ENCODE measurements at places on chromosomes 13 and 19.
A peak's percentile ranks its signal among the peaks of the same experiment; 100 is the strongest.

DNA sequence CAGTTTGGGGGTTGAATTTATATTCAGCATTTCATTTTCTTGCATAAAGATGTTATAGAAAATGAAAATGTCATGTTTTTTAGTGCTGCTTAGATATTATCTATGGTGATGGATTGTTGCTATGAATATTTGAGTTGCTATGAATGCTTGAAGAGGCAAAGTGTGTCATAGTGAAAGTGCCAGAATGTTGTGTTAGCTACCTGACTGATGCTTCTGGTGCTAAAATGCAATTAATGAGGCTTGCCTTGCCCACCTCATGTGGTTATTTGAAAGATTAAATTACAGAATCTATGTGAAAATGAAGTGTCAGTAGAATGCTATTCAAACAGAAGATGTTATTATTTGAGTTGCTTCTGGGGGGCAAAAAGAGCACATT is 62.7 kb upstream of the MYCBP2 start:
- DNase-seq, result no peak

DNA sequence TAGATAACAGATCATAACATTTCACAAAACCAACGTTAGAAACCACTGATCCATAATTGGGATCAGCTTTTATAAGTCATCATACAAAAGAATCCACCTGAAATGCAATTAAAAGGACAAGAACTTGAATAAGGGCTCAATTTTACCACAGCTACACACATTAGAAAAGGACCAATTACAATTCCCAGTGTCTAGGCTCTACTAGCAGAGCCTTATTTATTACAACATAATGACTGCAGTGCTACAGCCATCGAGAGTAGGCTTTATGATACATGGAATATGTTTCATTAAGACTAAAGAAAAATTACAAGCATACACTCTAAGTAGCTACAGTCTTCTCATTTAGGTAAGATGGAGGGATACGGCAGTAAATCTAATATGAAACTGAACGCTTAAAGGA is 2.9 kb downstream of the RBM26 start:
- DNase-seq, result no peak

DNA sequence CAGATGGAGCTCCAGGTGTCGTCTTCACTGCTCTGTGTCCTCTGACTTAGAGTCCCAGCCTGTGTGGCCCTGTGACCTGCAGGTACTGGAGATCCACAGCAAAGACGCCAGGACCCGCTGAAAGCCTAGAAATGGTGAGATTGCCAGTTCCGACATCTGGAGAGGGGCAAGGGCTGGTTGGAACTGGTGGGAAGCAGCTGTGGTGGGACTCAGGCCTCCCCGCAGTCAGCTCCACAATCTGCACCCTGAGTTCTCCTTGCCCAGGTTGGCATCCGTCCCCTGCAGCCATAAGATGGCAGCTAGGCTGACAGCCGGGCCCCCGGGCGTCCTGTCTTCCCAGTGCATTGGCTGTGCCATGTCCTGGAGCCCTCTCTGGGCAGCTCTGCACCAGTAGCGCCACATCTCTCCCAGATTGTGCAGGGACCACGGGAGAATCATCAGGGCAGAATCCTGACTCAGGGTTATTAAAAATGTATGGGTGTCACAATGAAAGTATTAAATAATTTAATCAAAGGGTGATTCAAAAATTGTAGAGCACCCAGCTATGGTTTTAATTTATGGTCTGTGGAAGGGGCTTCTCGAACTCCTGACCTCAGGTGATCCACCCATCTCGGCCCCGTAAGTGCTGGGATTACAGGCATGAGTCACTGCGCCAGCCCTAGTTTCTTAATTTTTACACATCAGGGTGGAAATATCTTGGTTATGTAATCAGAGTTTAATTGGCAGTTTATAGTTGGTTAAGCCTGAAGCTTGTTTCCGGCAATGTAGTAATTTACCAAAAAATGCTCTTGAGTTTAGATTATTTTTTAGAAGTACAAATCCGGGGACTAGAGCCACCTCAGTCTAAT is 32.2 kb upstream of the ZNF681 start:
- no peak for DNase-seq

DNA sequence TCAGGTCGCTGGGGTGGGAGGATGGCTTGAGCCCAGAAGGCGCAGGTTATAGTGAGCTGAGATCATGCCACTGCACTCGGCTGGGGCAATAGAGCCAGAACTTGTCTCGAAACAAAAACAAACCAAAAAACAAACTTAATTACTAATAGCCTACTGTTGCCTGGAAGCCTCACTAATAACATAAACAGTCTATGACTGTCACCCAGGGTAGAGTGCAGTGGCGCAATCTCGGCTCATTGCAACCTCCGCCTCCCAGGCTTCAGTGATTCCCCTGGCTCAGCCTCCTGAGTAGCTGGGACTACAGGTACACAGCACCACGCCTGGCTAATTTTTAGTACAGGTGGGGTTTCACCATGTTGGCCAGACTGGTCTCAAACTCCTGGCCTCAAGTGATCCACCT is 18.0 kb downstream of the CATSPERD start:
- DNase-seq, result no peak

DNA sequence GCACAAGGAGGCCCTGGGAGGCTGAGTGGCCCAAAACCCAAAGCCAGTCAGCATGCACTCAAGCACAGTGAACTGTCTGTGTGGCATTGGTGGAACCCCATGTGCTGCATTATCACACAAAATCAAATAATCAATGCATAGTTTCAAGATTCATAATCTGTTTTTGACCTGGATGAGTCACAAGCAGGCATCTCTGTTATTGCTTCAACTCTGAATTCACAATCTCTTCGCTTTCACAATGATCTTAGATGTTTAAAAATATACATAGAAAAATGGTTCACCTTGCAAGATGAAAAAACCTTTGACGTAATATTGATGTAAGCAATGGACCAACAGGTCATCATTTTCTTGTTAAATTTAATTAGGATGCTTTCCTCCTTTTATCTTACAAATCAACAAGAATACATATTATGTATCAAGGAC is 455.4 kb downstream of the IRS2 start:
- no peak for DNase-seq

GRCh38 chr13:41018602-41018948 is 541 bp downstream of the ELF1 start:
- DNase-seq, result no peak

DNA sequence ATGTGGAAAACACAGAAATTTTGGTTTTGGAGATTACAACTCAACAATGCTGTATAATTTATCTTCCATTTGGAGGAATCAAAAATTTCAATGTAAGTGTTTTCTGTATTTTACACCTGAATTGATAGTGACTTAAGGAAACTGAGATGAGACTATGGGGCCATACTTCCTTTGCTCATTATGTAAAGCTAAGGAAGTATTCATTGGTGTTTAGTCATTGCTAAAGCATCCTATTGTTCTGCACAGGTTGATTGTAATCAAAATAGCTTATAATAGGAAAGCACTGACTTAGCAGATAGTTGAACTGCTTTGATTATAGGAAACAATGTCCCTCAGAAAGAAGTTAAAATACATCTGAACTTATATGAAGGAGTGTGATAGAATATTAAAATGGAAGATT is 244.4 kb upstream of the SLITRK5 start:
- DNase-seq, result no peak

- DNase-seq, result peak; percentile 10
Measured at GRCh38 chr19:1651568-1652291, 685 bp downstream of the TCF3 start.

GRCh38 chr19:10699650-10700335 is 1.4 kb upstream of the QTRT1 start:
- no peak for DNase-seq

- DNase-seq, result no peak
Measured at GRCh38 chr19:55647732-55648584, at the start of gene CCDC106. Gene CCDC106 (plus strand): TSS chr19:55648212. CDS start chr19:55649047, 835 bp downstream.

GRCh38 chr13:97810152-97810551 is 143.3 kb upstream of the IPO5 start:
- DNase-seq, result no peak

GRCh38 chr19:38385804-38386257 is 2.0 kb downstream of the GGN start:
- DNase-seq, result no peak

- DNase-seq, result peak; percentile 51
Measured at GRCh38 chr13:32881074-32881776, 135.0 kb upstream of the KL start.

GRCh38 chr19:3151563-3152418 is 16.0 kb downstream of the GNA15 start:
- no peak for DNase-seq

DNA sequence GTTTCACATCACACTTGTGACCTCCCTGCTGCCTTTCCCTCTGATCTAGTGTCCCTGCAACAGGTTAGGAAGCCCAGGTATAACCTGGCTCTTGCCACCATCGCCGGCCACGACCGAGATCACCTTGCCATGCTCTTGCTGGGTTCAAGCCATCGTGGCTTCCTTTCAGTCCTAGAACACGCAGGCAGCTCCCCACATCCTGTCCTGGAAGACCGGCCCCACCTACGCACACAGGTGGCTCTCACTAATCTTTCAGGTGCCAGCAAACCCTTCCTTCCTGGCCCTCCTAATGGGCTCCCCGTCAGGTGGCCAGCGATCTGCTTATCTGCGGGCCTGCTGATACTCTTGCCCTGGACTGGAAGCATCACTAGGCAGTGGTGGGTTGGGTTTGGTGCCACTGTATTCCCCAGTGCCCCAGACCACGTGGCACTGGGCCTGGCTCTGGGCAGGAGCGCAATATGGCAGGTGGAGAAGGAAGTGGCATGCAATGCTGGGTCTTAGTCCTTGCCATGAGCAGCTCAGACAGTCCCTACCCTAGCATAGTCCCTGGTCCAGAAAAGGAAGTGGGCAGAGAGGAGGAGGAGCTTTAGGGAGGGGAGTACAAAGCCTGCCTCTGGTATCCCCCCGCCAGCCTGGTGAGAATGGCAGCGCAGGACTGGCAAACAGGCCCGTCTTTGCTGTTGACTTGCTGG is 11.8 kb downstream of the PPP1R37 start:
- no peak for DNase-seq

GRCh38 chr13:113971471-113972231 is 2.2 kb downstream of the C13orf46 start:
- no peak for DNase-seq

- no peak for DNase-seq
Measured at GRCh38 chr13:40146611-40147117, 491.2 kb downstream of the COG6 start.

- DNase-seq, result no peak
Measured at GRCh38 chr13:73580513-73581267, 521.9 kb downstream of the KLF5 start.

DNA sequence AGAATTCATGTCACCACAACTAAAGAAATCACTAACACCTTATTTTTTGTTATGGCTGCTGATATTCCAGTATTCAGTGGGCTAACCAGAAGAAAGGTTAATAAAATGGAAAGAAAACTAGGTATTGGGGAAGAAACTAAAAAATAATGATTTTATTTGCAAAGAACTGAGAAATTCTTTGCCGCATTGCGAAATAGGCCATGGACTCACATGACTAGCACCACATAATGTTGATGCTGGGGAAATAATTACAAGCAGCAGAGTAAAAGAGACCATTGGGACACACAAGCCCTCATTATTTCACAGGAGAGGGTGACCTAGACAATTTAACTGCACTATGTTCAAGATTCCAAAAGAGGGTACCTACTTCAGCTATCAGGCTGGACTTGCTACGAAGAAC is 1411.5 kb downstream of the SLITRK5 start:
- DNase-seq, result no peak

- no peak for DNase-seq
Measured at GRCh38 chr13:57588639-57589038, 42.9 kb upstream of the PCDH17 start.

- no peak for DNase-seq
Measured at GRCh38 chr13:43911278-43911677, 31.6 kb downstream of the LACC1 start.

- no peak for DNase-seq
Measured at GRCh38 chr13:41960211-41960636, 685 bp downstream of the VWA8 start.

- DNase-seq, result no peak
Measured at GRCh38 chr13:52109116-52109670, 19.7 kb downstream of the NEK5 start.

DNA sequence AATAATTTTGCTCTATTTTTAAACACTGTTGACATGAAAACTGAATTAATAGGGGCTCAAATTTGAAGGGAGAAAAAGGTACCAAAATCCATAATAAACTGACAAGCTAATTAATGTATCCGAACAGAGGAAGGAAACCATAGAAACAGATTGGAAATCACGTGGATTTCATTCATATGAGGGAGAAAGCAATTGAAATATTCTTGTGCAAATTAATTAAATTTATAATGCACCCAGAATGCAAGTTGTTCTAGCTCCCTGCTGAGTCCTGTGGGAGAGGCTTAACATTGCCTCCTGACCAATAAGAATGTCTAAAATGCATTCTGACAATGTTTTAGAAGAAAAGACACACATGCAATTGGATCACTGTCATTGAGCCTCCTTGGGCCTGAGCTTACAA is 17.7 kb upstream of the SERPINE3 start:
- no peak for DNase-seq

- no peak for DNase-seq
Measured at GRCh38 chr13:30526612-30527495, 61.1 kb upstream of the HMGB1 start.

GRCh38 chr19:18385359-18385674 is 641 bp upstream of the GDF15 start:
- no peak for DNase-seq

DNA sequence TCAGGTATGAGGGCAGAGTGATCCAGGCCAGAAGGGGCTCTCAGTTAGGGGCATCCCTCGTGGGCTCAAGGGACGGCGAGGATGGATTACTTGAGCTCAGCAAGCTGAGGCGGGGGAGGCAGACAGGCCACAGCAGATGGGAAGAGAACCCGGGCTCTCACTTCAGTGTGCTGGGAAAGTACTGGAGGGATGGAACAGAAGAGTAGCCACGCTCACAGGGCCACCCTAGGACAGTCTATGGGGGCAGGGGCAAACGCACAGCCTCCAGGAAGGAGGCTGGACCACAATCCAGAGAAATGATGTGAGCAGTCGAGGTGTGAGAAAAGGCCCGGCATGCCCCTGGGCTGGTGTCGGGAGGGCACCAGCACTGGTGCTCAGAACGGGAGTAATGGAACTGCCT is 9.2 kb downstream of the GJA3 start:
- DNase-seq, result no peak

- no peak for DNase-seq
Measured at GRCh38 chr13:40389081-40389641, 277.3 kb downstream of the FOXO1 start.

DNA sequence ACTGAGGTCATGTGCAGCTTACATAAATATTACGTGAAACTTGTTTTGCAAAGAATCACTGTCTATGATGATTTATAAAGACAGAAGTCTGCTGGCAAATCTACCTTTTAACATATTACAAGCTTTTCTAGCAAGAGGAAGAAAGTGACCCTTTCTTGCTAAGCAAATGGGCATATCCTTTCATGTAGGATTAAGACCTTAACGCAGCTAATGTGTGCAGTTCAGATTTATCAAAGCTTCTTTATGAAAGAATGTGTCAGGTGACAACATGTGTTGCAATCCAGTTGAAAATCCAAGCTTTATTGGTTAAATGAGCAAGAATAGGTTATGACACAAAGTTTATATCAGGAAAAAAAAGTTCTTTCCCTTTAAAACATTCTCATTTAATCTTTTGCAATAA is 115.6 kb upstream of the NBEA start:
- DNase-seq, result no peak

Data from GM04504 (cell line).